GM13976 (cell line): ENCODE measurements at places on chromosomes 13 and 19.

- no peak for DNase-seq
Measured at GRCh38 chr13:97280478-97280877, 58.3 kb downstream of the MBNL2 start.

GRCh38 chr13:30196025-30196424, 111.3 kb downstream of the KATNAL1 start:
- DNase-seq = no peak

GRCh38 chr13:70723732-70724131, 615.5 kb upstream of the KLHL1 start:
- no peak for DNase-seq

DNA sequence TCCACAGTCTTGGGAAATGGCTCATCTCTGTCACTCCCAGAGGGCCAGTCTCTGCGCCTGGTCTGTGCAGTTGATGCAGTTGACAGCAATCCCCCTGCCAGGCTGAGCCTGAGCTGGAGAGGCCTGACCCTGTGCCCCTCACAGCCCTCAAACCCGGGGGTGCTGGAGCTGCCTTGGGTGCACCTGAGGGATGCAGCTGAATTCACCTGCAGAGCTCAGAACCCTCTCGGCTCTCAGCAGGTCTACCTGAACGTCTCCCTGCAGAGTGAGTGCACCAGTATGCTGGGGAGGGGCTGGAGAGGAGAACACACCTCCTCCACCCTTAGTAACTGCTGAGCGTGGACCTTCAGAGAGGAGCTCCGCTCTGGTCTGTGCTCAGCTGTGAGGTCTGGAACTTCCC, 2.3 kb downstream of the SIGLEC9 start:
- DNase-seq = no peak

DNA sequence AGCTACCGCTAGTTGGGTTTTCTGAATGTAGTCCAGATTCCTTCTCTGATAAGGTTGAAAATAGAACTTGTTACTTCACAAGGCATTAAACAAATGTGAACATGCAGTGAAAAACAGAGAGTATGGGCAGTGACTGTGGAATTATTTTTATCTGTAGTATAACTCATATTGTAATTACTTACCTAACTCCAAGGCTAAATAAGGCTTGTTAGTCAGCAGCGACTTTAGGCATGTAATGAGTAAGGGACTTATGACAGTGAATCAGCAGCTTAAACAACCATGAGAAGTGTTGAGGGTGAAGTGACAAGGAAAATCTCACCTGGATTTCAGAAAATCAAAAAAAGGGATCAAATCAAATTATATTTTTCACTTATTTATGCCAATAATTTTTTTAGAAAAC, 1719.5 kb upstream of the MIR17HG start:
- no peak for DNase-seq

DNA sequence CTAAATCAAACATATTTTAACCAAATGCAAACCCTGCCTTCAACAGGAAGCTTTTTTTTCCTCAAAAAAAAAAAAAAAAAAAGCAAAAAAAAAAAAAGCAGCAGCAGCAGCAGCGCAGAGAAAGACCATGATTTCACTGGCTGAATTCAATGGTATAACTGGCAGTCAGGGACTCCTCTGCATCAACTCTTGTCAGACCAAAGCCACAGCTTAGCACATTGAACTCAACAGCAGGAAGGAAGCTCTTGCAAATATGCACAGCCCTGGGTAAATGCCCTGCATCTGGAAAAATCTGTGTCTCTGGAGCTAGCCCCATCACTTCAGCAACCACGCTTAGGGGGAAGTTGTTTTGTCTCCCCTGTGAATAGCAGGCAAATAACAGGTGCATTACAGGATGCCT, 17.6 kb upstream of the DHRS12 start:
- no peak for DNase-seq

- no peak for DNase-seq
Measured at GRCh38 chr13:46170268-46170667, 11.7 kb downstream of the LCP1 start.

GRCh38 chr19:3809881-3810707, 23.9 kb upstream of the MATK start:
- DNase-seq = peak; percentile 71

- DNase-seq = no peak
Measured at GRCh38 chr13:75541287-75541686, 3.6 kb upstream of the COMMD6 start.

- DNase-seq = no peak
Measured at GRCh38 chr19:4849019-4849418, 17.5 kb upstream of the TICAM1 start.

GRCh38 chr13:97974773-97975172, 21.3 kb downstream of the IPO5 start:
- DNase-seq = no peak

GRCh38 chr19:5955636-5955935, 22.4 kb downstream of the RANBP3 start:
- no peak for DNase-seq

DNA sequence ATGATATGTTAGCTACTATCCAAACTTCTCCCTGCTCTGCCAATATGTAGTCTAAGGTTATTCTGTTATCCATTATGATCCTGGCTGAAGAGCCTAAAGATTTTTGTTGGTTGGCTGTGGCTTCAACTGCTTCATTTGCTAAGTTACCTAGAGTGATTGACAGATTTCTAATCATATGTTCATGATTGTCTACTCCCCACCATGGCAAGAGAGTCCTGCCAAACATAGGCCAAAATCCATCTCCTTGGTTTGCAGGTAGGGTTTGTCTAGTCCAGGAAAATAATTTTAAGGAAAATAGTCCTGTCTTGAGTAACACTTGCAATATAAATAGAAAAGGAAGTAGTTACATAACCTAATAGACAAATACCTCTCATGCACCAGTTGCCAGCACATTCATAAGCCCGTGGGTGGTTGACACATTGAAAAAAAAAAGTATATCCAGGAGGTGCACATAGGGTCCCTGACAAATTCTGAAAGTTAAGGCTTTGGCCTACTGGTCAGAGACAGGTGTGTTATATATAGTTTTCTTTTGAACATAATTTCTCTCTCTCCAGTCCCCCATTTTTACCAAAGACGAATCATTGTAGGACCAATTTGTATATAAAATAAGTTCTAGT, 5.4 kb upstream of the CBY2 start:
- DNase-seq = no peak

DNA sequence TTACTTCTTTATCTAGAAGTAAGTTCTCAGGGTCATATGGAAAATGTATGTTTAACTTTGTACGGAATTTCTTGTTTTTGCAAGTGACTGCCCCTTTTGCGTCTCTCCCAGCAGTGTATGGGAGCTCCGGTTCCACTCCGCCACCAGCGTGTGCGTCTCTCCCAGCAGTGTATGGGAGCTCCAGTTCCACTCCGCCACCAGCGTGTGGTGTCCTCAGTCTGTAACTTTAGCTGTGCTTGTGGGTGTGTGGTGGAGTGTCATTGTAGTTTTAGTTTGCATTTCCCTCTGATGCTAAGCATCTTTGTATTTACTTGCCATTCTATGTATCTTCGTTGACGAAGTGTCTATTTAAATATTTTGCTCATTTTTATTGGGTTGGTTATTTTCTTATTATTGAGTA, 2.4 kb downstream of the CUL4A start:
- DNase-seq = no peak

GRCh38 chr13:74644229-74644628, 510.0 kb upstream of the KLF12 start:
- no peak for DNase-seq

DNA sequence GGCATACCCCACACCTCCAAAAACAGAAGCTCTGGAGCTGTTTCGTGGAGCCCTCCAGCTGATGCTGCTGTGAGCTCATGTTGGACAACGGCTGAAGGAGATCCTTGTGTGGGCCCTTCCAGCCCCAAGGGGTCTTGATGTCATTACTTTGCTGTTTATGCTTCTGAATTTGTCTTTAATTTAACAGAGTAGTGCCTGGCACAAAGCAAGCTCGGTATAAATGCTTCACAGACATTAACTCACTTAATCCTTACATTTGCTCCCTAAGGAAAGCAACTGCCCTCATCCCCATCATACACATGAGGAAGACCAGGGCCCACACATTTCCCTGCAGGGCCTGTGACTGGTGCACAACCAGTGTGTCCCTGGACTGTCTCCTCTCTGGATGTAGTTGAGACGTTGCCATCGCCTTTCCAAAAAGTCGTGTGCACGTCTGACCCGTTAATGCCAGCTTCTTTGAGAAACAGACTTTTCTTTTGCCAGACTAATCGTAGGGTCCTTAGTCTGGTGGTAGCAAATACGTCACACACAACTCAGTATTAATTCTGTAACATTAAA, 7.6 kb downstream of the COL4A1 start:
- no peak for DNase-seq

DNA sequence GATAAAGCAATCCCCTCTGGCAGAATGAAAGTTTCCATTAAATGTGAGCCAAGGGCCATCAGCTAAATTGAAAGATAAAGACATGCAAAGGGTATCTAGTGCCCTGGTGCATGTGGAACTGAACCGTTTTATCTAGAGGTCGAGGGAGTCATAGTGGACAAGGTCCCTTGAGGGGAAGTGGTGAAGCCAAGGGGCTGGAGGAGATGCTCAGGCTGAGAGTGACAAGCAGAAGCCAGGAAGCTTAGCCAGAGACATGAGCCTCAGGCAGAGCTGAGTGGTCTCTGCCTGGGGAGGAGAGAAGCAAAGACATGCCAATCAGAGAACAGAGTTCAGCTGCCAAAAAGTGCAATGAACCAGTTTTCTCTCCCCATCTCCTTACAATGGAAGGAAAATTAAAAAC, 68.1 kb upstream of the SLC10A2 start:
- DNase-seq = no peak

DNA sequence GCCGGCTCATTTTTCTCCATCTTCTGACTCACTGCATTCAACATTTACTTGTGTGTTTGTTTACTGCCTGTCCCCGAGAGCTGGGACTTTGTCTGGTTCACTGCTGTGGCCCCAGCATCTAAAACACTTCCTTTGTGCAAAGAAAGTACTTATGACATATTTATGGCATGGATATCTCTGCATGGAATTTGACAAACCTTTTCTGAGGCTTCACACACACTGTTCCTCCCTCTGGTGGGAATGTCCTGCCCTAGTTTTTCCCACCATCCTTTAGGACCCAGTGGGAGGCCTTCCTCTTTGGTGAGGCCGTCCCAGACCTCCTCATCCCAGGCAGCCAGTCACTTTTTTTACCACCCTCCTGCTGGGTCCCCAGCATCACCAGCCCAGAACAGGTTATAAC, 1.4 kb upstream of the SRRM5 start:
- no peak for DNase-seq

- no peak for DNase-seq
Measured at GRCh38 chr19:8973501-8974091, 36.6 kb downstream of the MUC16 start.

DNA sequence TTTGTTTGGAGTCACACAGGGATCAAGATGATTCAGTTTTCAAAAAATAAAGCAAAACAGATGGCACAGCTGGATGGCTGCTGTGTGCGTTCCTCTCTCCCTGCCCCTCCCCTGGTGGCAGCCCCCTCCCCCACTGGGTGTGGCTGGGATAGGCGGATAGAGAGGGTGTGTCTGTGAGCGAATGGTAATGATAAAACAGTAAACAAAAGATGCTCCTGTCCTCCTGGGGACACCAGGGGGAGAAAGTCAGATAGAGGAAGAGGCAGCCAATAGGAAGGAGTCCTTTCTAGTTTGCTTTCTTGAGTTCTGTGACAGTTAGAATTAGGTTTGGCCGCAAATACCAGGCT, 6.5 kb downstream of the TMEM255B start:
- no peak for DNase-seq

GRCh38 chr19:31214086-31214485, 135.2 kb downstream of the TSHZ3 start:
- DNase-seq = no peak

DNA sequence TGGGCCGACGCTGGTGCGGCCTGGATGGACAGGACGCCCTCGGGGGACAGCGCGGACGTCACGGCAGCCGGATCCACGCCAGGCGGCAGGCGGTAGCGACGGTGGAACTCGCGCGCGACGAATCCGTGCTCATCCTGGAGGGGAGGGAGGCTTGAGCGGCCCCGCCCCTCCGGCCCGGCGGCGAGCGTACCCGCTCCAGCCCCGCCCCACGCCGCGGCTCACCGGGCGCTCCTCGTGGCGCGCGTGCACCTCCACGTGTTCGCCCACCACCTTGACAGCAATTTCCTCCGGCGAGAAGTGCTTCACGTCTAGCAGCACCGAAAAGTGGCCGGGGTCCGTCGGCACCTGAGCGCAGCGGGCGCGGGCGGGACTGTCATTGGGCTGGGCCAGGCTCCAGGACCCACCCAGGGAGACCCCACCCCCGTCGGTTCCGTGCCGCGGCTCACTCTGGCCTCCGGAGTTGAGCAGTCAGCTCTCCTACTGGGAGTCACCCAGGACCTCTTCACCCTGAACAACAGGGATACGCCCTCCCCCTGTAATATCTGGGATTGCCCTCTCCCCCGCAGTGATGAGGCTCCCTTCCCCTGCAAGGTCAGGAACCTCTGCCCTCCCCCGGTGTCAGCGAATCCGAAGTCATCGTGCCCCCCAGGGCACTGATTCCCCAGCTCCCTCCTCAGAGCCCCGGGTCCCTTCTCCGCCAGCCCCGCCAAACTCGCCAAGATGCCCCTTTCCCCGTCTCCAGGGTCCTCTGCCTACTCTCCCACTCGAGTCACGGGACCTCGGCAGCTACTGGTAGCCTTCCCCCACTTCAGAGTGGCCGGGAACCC, 1.1 kb downstream of the HSPB6 start:
- no peak for DNase-seq

DNA sequence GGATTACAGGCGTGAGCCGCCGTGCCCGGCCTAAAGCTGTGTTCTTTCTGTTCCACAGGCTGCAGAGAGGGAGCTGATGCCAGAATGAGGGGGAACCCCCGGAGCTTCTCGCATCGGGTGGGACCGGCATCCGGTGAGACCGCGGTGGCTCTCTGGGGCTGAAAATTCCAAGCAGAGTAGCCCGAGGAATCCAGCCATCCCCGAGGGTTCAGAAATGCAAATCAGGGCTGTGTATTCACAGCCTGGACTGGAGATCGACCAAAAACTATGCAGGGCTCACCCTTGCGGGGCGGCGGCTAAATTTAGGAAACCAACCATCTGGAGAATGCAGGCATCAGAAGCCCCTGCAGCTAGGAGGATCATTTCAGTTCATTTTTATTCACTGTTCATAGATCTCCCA, 99.2 kb downstream of the GNG7 start:
- no peak for DNase-seq

- DNase-seq = no peak
Measured at GRCh38 chr13:51697855-51698254, 106.1 kb downstream of the DHRS12 start.

DNA sequence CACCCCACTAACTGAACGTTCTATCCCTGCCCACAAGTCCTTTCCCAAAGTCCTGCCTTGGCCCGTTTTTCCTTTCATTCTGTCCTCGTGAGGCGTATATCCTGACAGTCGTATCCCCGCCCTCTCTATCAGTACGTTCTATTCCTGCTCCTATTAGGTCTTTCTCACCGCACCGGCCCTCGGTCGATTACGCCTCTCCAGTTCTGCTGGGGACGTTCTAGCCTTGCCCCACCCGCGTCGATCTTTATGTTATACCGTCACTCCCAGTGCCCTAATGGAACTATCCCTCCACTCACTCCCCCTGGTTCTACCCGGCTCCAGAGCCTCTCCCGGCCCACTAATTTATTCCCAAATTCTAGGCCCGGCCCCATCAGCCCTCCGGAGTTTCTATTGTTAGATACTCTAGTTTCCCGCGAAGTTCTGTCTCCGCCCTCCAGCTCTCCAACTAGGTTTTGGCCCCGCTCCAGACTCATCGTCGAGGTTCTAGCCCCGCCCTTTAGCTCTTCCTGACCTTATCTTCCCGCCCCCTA, 2.0 kb downstream of the PLAUR start:
- no peak for DNase-seq

- DNase-seq = no peak
Measured at GRCh38 chr19:21566073-21566472, 60.7 kb downstream of the ZNF429 start.
